ENCODE measurements at places on chromosomes 16 and 17. TPM values are rescaled to one million over a fixed set of nuclear protein-coding genes. Genes with fewer than 3 reads are reported as not detected.
A peak's percentile ranks its signal among the peaks of the same experiment; 100 is the strongest.

Gene GRIN2A
- total RNA-seq, result 24.2 TPM

Gene DNAI2
- not detected for total RNA-seq

Gene HBA1
- not detected for total RNA-seq

Gene CLDN9
- not detected for total RNA-seq

Gene GPRC5C
- total RNA-seq, result 27.2 TPM

Gene NPIPB2
- total RNA-seq, result 5.9 TPM

Gene SNX20
- 0.84 TPM for total RNA-seq

Gene AGRP
- total RNA-seq, result not detected

Gene SCGB1C2
- total RNA-seq, result not detected

Gene ITGA2B
- 1.2 TPM for total RNA-seq

Gene CES5A
- total RNA-seq, result not detected

GRCh38 chr17:43020789-43021740, 1.1 kb downstream of the VAT1 start:
- peak; percentile 57 for ATAC-seq

- no peak for ATAC-seq
Observed at GRCh38 chr17:53336281-53336680, 486.4 kb upstream of the KIF2B start.

GRCh38 chr16:47567321-47567720, 106.2 kb downstream of the PHKB start:
- no peak for ATAC-seq

- ATAC-seq, result peak; percentile 39
Observed at GRCh38 chr16:58464047-58464915, 35.7 kb upstream of the NDRG4 start.

- peak; percentile 86 for ATAC-seq
Observed at GRCh38 chr17:2090804-2091534, 36.1 kb downstream of the HIC1 start.

DNA sequence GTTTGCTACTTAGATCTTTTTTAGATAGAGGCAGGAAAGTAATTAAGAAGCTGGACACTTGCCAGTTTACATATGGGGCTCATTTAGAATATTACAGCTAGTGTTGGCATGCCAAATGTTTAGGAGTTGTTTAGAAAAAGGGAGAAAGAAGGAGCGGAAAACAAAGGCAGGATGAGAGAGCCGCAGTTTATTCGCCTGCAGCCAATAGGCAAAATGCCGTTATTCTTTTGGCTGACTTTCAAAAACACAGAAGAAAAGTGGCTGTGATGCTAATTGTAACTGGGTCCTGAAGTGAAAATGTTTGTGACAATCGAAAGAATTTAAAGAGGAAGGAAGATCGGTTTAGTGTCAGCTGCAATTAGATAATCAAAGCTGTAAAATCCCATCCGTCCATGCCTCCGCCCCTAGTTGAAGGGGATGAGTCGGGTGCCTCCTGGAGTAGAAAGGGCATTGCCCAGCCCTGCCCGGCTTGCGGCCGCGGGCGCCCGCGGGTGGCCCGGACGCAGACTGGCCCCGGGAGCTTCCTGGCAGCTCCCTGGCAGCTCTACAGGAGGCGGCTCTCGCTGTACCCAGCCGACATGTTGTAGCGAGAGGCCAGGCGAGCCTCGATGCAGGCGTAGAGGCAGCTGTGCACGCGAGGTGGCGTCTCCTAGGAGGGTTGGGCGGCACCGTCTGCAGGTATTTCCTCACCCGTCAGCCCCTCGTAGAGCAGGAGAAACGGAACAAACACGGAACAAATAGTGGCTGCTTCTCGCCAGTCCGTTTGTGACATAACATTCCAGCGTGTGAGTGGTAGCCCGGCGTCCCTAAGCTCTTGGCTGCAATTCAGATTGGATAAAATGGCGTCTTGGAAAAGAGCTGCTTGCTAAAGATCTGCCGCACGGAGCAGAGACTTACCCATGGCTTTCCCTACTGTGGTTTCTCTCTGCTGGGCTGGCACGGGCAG, 82.2 kb downstream of the TNRC6C start:
- ATAC-seq, result peak; percentile 84

DNA sequence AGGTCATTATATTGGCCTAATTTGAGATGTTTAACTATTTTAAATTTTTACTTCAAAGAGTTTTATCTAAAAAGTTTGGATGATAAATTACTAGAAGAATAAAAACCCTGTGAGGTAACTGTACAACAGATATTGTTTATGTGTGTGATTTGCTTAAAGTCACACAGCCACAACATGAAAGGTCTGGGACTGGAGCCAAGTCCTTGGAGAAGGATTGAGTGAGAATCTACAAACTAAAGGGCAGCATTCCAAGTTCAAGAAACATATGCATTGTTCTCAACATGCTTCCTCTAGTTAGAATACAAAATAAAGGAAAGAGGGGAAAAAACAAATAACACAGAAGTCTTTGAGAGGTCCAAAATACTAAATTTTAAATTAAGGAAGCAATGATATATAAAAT, 131.5 kb upstream of the MON1B start:
- no peak for ATAC-seq

- no peak for ATAC-seq
Observed at GRCh38 chr16:88732172-88732960, 26.1 kb downstream of the CTU2 start.

DNA sequence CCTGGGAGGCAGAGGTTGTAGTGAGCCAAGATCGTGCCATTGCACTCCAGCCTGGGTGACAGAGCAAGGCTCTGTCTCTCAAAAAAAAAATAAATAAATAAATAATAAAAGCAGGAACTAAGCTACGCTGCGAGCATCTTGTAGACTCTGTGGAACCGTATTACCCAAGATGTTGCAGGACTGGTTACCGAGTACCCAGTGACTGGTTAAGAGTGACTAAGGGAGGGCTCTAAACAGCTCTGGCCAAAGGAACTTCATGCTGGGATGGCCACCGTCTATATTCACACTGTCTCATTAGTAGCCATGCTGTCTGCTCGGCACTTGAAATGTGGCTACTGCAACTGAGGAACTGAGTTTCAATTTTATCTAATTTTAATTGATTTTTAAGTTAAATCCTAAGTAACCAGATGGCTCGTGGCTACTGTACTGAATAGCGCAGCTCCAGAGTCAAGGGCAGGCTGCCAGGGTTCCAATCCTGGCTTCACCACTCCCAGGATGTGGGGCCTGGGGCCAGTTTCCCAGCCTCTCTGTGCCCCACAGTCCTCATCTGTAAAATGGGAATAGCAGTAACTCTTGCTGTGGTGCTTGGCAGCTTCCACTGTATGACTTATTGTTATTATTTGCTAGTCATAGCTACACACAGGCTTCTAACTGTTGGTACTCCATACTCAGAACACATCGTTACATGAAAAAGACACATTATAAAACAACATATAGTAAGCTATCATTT, 3.0 kb downstream of the NTAN1 start:
- no peak for ATAC-seq

GRCh38 chr16:70661918-70662641, 15.7 kb downstream of the IL34 start:
- ATAC-seq, result peak; percentile 17

GRCh38 chr17:10743316-10744009, 13.6 kb upstream of the TMEM220 start:
- ATAC-seq, result peak; percentile 91

DNA sequence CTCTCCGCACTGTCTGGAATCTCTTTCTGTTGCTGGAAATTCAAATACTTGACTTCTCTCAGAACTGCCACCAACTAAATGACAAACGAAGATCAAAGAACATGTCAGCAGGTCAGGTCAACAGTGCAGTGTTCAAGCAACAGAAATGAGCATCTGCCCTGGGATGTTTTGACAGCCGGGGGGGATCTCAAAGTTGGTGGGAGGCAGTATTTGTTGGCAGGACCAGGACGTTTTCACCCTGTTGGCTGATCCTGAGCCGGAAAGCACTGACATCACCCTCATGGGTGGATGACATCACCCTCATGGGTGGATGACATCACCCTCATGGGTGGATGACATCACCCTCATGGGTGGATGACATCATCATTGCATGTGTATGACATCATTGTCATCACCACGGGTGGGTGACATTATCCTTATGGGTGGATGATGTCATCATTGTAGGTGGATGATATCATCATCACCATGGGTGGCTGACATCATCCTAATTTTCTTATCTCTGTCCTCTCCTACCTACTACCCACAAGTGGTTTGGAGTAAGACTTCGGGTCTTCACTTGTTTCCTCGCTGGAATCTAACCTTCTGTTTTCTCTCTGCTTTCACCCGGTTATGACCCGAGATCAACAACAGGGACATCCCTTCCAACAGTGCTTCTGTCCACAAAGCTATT, 18.9 kb downstream of the DNAH17 start:
- ATAC-seq, result no peak

DNA sequence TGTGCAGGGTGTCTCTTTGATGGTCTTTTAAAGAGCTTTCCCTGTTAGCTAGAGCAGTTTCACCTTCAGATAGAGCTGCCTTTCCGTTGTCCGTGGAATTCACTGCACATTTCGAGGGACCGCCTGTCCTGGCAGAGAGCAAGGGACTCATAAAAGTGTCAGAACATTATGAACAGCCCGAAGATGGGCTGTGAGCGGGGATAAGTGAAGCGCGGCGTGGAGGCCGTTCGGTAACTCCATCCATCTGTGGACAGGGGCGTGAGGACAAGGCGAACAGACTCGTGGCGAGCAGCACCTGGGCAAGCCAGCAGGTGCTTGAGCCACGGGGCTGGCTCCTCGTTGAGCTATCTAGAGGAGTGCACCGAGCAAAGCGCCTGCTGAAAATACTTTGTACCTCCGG, 371.2 kb downstream of the MAF start:
- ATAC-seq, result no peak

GRCh38 chr16:30372725-30373124, 1.9 kb upstream of the MYL11 start:
- no peak for ATAC-seq

DNA sequence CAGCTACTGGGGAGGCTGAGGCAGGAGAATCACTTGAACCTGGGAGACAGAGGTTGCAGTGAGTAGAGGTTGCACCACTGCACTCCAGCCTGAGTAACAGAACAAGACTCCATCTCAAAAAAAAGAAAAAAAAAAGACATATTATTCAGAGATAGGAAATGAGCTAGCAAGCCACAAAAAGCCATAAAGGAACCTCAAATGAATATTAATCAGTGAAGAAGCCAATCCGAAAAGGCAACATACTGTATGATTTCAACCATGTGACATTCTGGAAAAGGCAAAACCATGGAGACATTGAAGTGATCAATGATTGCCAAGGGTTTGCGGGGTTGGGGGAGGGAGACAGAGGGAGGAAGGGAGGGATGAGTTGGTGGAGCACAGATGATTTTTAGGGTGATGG, 8.4 kb upstream of the EXOC7 start:
- ATAC-seq, result no peak

DNA sequence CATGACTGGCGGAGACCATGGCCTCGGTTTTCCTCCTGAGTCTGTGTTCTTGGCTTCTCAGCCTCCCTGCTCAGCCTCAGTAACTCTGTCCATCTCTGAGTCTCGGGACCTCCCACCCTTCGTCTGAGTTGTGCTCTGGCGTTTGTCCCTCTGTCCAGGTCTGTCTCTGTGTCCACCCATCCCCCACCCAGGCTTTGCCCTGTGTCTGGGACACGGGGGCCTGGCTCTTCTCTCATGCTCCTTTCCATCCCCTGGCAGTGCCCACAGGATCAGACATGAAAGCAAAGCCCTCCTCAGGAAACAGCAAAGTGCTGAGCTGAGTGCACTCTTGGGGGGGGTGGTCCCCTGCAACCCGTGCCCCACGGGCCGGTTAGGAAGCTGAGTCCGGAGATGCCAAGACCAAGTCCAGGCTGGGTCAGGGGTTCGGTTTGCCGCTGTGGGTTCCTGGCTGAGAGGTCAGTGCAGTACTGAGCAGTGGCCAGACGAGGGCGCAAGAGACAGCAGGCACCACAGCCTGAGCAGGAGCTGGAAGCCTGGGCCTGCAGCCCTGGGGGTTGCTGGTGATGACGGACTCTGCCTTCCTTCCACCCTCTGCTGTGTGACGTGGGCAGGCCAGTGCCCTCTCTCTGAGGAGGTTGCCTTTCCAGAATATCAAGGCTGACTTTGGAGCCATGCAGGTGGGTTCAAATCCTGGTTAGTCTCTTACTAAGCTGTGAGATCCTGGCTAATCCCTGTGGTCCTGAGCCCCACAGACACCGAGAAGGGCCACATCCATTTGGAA, 2.5 kb downstream of the P2RX1 start:
- ATAC-seq, result peak; percentile 80

GRCh38 chr17:40307001-40307730, 1.8 kb upstream of the RARA start:
- no peak for ATAC-seq

DNA sequence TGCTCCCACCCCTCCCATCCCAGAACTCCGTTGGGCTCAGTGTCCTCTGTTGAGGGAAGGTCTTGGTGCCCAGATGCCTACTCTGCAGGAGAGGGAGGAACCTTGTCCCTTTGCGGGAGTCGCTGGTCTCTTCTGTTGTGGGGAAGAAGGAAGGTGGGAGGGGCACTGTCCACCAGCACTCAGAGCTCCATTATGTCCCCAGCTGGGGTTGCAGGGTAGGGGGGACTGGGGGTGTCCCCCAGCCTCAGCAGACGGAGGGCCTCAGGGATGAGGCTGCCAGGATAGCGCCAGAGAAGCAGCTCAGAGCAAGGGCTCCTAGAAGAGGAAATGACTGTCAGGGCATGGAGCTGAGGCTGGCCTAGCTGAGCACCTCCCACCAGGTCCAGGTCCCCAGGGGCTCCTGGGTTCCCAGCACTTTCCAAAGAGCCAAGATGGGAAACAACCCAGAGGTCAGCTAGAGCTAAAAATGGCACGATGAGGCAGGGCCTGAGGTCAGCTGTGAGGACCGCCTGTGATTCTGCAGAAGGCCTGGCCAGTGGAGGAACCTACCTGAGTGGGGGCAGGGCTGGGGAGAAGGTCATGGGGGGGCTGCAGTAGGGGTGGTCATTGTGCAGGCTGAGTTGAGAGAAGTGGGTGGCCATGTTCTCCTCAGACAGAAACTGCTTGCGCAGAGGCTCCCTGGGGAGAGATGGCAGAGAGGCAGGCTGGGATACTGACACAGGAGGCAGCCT, 893 bp downstream of the HCFC1R1 start:
- ATAC-seq, result no peak

GRCh38 chr17:46163316-46163715, 29.9 kb downstream of the KANSL1 start:
- no peak for ATAC-seq

GRCh38 chr17:35799942-35800341, 4.5 kb upstream of the MMP28 start:
- peak; percentile 58 for ATAC-seq

- ATAC-seq, result no peak
Observed at GRCh38 chr16:10569621-10570020, 10.8 kb downstream of the EMP2 start.

GRCh38 chr17:51955245-51955644, 203.3 kb downstream of the CA10 start:
- no peak for ATAC-seq

DNA sequence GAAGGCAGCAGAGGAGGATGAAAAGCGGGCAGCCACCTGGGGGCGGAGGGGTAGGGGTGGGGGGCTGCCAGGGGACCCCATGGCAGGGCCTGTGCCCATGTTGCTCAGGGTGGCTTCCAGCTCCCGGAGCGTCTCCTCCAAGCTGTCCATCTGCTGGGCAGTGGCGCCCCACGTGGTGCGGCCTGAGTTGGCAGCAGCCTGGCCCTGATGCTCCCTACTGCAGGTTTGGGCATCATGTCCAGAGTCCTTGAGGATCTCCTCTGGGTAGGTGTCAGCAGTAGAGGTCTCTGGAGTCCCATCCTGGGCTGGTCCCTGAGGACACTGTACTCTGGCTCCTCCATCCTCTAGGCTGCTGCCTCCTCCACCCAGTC, 60.9 kb downstream of the SRCIN1 start:
- no peak for ATAC-seq

Data from gastroesophageal sphincter (tissue), 4 donors.